ENCODE measurements at places on chromosomes 1 and 21.

- no peak for DNase-seq
Observed at GRCh38 chr1:28887835-28888682, 26.3 kb upstream of the EPB41 start.

DNA sequence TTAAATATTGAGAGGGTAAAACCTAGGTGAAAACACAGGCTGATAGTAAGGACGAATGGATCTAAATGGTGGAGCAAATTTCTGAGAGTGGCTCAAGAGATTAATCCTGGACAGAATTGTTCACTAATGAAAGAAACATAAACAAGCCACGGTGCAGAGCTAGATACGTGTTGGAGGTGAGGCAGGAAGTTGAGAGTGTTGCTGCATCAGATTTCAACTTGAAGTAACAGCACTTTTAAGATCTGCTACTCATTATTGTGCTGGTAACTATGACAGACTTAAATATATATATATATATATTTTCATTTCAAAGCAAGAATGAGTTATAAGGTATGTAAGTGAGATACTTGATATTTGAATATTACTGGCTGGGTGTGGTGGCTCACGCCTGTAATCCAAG is 64.9 kb downstream of the PTGS2 start:
- DNase-seq = no peak

DNA sequence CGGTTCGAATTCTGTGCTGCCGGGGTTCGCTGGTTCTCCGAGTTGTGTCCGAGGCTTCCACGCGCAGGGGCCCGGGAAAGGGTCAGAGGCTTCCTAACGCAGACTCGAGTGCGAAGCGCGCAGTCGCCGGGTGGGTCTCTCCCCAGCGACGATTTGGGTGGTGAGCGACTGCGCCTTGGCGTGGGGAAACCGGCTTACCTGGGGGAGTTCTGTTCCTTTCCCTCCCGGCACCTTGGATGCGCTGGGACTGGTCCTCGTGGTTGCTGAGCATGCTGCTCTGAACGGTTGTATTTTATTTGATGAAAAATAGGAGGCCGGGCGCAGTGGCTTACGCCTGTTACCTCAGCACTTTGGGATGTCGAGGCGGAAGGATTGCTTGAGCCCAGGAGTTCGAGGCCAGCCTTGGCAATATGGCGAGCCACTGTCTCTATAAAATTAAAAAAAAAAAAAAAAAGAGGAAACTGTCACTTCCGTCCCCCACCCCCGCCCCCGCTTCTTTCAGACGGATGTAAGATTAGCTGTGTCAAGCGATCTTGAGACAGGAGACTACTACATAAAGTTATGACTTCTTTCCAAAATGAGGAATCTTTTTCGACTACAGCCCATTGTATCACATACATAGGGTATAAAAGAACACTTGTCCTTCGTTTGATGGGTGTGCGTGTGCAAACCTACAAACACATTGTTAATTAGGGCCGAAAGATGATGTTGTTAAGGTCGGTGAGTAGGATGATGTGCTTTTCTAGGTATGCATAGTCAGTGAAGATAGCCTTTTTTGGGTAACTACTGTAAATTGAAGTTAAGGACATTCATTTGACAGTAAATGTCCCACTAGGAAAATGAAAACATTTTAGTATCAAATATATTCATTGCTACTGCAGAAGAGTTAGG is at the start of gene CCDC18:
Gene CCDC18, plus strand, starts transcription at position 2 of the 891 bp plus-strand sequence. CDS start 2,638 bp downstream, outside the sequence.
- no peak for DNase-seq

DNA sequence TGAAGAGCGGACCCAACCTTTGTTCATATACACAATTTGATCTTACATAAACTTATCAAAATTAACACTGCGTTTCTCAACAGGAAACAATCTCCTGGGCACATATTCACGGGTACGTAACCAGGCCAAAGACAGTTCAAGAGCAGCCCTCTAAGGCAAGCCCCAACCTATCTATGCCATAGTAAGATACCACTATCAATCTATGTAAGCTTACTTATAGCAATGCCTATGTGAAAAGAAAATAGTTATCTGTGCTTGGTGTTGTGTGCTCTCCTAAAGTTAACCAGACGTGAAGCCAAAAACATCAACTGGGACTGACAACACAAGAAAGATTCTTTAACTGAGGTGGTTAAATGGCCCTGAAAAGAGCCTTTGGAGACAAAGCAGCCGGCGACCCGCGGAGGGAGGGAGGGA is 49.4 kb upstream of the BOLA1 start:
- DNase-seq = no peak

GRCh38 chr1:153447498-153448170 is 12.8 kb downstream of the S100A7 start:
- no peak for DNase-seq

DNA sequence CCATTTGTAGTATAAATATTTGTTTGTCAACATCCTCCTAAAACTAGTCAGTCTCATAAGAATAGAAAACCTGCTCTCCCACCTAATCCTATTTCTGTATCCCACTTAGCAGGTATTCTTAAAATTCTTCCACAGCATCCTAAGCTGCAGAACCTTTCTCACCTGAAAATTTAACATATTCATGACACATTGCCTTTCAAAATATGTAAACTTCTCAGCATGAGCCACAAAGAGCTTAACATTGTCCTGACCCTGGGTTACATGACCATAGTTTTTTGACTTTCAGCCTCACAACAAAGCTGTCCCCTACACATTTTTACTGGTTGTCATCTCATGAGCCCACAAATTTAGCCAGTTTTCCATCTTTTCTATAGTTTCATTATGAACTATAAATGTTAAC is 712.1 kb downstream of the LTN1 start:
- no peak for DNase-seq

DNA sequence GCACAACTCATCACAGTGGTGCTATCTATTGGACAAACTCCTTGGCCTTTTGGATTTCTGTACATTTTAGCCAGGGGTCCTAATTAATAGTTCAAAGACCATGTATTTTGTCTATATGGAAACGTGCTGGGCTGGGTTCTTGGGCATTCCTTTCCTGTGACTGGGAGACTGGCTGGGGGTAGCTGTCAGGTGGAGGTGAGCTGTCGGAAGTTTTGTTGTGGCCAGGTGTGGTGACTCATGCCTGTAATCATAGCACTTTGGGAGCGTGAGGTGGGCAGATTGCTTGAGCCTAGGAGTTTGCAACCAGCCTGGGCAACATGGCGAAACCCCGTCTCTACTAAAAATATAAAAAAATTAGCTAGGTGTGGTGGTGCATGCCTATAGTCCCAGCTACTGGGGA is 392.4 kb downstream of the RPS6KC1 start:
- no peak for DNase-seq

GRCh38 chr1:51304360-51304759 is 26.0 kb downstream of the TTC39A start:
- no peak for DNase-seq

GRCh38 chr1:54027848-54028247 is 9.9 kb upstream of the LDLRAD1 start:
- DNase-seq = no peak

DNA sequence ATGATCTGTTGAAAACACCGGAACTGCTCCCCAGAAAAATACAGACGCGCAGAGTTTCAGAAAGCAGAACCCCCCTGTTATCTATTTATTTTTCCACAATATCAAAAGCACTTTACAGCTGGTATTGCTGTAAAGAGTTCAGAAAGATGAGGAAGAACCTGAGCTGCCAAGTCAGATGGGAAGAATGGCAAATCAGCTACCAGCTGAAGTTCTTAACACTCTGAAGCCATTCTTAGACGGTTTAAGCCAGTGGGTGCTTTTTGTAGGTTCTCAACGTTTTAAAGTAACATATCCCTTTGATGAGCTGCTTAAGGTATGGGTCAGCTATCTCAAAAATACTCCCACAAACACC is 714 bp upstream of the AKIRIN1 start:
- no peak for DNase-seq

- DNase-seq = no peak
Observed at GRCh38 chr1:22729400-22729773, 18.7 kb downstream of the EPHB2 start.

DNA sequence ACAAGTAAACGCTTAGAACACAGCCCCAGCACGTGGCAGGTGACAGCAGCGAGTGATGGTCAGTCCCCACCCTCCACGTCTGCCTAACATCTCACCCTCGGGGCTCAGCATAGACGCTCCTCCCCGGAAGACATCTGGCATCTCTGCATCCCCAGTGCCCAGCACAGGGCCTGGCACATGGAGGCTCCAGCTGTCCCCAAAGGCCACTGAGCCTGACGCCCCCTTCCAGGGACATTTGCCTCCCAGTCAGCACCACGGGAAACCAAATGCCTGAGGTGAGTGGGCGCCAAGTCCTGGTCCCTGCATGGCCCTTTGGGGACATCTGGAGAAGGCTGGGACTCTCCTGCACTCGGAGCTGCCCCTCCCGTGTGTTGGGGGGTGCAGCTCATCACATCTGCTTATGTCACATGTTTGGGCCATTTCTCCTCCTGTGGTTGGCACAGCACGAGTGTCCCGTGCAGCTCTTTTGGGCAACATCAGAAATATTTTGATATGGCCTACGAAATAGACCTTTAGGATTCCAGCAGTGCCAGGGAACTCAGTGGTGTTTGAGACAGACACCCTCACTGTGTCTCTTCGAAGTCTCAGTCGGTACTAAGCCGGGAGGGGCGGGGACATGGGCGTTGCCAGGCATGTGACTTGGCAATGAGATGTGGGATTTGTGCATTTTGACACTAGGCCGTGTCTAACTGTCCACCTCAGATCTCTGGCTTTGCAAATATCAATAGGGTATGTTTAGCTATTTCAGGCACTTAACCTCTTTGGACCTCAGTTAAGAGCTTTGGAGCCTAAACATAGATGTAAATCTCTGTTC is 315.0 kb downstream of the PTPRU start:
- DNase-seq = no peak

DNA sequence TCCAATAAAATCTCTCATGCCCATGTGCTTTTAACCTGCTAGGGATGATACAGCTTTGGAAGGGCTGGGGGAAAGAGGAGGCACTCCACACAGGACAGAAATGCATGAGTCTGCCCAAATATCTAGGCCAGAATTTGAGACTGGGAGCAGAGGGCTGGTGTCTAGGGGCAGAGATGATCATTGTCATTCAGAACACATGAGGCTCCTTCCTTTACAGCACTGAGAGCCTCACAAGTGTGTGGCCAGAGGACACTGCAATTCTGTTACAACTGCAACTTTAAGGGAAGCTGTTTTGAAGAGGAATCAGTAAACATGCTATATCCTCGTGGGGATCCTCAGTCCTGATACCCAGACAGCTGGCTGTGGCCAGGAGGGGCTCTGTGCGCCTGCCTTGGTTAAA is 541.3 kb downstream of the OMA1 start:
- no peak for DNase-seq

DNA sequence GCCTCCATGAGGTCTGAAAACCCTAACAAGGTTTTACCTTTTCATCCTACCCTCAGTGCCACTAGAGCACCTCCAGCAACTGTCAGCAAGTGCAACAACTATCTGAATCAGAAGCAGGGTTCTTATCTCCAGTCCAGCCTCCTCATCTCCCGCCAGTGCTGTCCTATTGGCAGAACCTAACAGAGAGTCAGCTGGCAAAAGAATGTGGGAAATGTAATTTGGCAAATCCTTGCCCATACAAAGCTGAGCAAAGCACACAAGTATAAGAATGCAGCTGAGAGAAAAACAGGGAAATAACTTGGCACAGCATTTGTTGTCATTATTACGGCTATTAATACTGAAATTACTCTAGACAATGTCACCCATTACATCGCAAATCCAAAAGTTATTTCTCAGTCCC is 124.2 kb downstream of the ATP6V1G3 start:
- DNase-seq = no peak

DNA sequence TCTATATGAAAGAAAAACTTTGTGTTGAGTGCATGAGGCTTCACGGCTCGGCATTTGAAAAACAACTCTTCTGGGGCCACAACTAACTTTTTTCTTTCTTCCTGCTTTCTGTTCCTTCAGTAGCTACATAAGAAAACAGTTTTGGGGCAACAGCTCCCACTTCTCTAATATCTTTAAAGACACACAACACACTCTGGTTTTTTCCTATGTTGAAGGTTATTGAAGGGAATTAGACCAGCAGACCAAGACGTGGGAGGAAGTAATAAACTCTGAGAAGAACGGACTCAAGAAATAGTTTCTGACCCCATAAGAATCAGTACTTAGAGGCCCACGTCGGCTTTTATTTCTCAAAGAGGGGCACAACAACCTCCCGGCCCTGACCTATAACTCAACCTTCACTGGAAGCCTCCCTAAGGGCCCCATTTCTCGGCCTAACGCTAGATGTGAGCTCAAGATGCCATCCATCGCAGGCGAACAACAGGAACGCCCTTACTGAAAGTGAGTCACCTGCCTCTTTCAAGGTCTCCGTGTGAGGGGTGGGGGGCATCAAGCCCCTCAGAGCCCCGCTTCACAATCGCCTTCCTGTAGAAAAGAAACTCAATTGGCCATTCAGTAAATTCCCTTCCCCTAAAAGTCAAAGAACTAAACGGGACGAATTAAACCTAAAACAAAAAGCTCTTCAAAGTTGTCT is 844 bp downstream of the ZMYM6 start:
- DNase-seq = no peak

- DNase-seq = no peak
Observed at GRCh38 chr1:193402037-193402436, 215.6 kb upstream of the B3GALT2 start.

DNA sequence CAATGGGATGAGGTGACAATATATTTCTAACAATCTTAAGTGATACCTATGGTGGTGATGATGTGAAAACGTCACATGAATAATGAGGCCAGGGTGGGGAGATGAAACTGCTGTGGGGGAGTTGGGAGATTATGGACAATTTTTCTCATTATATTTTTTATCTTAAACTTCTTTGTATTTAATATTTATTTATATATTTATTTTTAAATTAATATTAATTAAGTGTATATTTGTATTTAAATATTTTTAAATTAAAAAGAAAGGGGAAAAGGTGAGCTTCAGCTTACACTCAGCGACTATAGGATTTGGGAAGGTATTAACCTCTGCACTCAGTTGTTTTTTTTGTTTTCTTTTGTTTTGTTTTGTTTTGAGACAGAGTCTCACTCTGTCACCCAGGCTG is 158.7 kb downstream of the PSMG1 start:
- no peak for DNase-seq

DNA sequence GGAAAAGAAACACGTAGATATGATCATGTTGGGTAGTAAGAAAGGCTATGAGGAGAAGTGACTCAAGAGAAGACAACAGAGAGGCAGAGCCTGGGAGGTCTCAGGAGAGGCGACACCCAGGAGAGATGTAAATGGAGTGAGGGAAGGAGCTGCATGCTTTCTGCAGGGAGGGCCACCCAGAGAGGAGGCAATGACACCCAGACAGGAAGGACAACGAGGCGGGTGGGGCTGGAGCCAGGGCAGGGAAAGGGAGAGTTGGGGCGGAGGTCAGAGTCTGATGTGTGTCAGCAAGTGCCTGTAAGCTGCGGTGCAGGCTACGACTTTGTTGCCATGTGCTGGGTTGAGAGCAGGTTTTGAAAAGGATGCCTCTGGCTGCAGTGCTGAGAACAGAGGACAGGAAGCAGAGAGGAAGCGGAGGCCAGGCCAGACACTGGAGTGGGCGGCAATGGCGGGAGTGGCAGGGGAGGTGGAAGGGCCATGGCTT is 31.3 kb downstream of the SLC1A7 start:
- DNase-seq = no peak

- DNase-seq = no peak
Observed at GRCh38 chr1:36208978-36209703, 15.1 kb upstream of the THRAP3 start.

Data from NCI-H1436 (cell line).